ENCODE measurements at places on chromosomes 2 and 18.

DNA sequence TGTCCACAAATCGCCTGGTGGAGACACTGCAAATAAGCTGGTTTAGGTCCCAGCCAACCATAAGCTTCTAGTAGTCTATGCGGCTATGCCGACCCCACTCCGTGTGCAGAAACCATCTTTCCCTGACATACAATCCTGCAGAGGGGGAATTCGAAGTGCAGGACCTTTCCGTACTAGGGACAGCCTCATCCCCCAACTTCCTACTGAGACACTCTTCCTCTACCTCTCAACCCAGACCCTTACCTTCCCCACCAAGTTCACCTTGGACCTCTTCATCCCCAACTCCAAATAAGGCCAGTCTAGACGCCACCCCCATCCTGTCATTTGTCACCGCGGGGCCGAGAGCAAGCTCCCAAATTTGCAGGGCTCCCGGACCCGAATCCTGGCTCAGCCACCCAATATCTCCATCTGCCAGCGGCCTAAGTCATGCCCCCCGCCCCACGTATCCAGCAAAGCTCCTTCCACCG lies 496 bp downstream of the SUCLG1 start:
- DNase-seq, result no peak

DNA sequence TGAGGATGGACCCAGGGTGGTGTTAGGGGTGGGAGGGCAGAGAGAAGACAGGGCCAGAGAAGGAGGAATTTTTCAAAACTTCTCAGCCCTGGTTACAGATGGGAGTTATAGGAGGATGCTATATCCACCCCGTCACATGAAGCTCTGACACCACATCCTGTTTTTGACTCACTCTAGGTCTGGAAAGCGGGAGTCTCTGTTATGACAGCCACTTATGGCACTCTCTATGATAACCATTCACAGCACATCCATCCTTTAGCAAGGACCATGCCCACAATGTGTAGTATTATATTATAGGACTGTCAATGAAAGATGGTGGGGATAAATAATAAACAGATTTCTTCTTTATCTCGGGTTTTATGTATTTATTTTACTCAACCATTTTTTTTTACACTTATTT lies 461.2 kb downstream of the CDH2 start:
- DNase-seq, result no peak

DNA sequence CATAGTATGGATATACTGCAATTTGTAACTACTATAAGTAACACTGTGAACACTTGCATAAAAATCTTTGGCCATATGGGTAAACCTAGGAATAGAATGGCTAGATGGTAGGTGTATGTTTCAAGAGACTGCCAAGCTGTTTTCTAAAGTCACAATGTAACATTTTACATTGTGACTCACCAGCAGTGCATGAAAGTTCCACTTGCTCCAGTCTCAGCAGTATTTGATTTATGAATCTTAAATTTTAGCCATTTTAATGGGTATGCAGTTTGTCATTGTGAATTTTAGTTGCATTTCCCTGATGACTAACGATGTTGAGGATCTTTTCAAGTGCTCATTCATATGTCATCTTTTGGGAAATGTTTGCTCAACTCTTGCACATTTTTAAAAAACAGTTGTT lies 86.1 kb downstream of the FARSB start:
- DNase-seq, result no peak

DNA sequence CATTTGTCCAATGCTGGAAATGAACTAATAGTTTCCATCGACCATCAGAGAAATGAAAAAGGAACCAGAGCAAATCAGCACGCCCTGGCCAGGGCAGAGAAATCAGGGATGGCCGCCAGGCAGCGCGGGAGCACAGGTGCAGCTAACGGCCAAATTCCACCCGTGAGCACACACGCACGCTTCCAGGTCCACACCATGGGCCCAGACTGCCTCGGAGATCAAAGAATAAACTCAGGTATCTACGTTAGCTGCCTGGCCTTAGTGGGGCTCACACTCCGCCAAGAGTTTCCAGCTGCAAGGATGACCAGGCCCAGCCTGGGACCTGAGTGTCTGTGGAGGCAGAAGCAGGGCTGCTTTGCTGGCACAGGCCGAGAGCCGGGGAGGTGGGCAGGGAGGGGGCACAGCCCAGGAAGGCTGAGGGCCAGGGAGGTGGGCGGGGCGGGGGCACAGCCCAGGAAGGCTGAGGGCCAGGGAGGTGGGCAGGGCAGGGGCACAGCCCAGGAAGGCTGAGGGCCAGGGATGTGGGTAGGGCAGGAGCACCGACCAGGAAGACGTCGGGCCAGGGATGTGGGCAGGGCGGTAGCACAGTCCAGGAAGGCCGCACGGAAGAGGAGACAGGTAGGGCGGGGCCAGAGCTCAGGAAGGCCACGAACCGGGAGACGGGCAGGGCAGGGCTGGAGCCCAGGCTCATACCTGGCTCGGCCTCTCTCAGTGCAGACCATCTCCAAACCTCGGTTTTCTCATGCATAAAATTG lies 43.2 kb upstream of the SALL3 start:
- DNase-seq, result no peak

- no peak for DNase-seq
Observed at GRCh38 chr2:123468071-123468470, 557.0 kb upstream of the CNTNAP5 start.

- DNase-seq, result no peak
Observed at GRCh38 chr2:8219096-8219495, 462.8 kb upstream of the ID2 start.

DNA sequence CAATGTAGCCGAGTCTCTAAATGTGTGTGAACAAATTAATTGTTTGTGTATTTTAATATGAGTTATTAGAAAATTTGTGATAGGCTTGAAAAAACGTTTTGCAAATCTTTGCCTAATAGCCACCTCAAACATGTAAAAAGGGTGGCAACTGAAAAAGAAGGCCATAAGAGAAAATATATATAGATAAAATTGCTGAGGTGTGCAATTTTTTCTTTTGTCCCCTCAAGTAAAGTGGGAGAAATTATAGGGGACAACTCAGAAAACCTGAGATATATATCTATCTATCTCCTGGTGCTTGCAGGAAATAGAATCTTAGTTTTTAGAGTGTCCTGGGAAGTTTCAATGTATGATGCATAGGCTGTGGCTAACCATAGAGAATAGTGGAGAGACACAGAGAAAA lies 201.4 kb upstream of the LRP1B start:
- DNase-seq, result no peak

- no peak for DNase-seq
Observed at GRCh38 chr2:8543383-8544170, 138.3 kb upstream of the ID2 start.

- no peak for DNase-seq
Observed at GRCh38 chr18:28168725-28169124, 8.2 kb downstream of the CDH2 start.

- no peak for DNase-seq
Observed at GRCh38 chr18:79935499-79935898, 16.0 kb downstream of the SLC66A2 start.

GRCh38 chr2:15082105-15083058 lies 449.9 kb downstream of the LRATD1 start:
- no peak for DNase-seq

GRCh38 chr18:58896268-58896667 lies 31.6 kb downstream of the ZNF532 start:
- DNase-seq, result no peak

- DNase-seq, result no peak
Observed at GRCh38 chr18:79502782-79503181, 107.1 kb downstream of the NFATC1 start.

- no peak for DNase-seq
Observed at GRCh38 chr2:4151521-4151920, 448.1 kb downstream of the DCDC2C start.

DNA sequence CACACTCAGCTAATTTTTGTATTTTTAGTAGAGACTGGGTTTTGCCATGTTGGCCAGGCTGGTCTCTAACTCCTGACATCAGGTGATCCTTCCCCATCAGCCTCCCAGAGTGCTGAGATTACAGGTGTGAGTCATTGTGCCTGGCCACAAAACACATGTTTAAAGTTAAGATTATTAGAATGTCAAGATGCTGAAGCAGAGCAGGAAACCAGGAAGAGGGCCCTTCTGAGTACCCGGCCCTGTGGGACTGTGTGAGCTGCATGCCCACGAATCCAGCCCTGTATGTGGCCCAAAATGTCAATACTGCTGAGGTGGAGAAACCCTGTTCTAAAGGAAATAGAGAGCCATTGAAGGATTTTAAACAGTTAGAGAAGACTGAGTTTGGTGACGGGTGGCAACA lies 31.0 kb upstream of the REV1 start:
- no peak for DNase-seq

DNA sequence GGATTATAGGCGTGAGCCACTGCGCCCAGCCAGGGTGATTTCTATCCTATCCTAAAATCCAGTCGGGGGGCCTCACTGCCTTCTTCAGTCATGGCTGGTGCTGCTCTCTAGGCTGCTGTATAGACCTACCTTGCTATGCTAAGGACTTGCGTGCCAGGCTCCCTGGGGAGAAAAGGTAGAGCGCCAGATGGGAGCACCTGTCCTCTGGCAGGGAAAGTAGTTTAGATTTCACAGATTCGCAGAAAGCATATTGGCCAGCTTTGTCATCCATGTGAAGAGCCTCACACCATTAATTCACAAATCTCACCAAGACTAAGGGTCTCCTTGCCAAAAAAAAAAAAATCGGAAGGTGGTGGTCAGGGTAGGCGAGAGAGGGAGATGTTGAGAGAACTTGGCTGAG lies 217.6 kb downstream of the ATAD2B start:
- DNase-seq, result no peak

- no peak for DNase-seq
Observed at GRCh38 chr2:79723830-79724229, 211.0 kb downstream of the CTNNA2 start.

DNA sequence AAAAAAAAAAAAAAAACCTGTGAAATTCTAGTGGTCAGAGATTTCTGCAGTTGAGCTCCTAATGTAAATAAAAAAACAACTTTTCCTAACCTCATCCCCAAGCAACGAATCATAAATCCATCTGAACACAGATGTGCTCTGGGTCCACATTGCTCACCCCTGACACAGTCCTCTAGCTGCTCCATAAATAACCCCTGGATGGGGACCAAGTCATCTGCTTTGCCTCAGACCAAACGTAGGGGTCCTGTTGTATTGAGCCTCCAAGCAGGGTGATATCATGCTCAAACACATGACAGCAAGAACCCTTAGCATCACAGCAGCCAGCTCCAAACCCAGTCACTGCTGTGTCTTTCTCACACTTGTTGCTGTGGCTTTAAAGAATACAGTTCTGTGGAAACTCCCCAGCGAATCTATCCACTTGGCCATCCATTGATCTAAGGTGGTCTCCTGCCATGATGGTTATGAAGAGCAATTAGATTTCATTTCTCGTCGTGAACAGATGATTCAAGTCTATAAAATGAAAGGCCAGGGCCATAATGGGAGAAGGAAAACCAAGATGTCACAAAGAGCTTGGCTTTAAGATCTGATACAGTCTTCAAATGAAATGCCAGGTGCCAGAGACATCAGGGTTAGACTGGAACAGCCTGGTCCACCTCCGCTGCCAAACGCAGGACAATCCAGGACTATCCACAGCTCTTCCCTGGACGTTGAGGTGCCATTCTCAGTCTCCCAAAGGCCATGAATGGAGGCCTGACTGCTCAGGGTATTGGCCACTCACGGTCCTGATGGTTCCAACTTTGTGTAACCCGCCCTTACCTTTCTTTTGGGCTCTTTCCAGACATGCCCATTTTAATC lies 39.0 kb downstream of the TBC1D8 start:
- no peak for DNase-seq

GRCh38 chr2:71510938-71511337 lies 57.6 kb downstream of the DYSF start:
- DNase-seq, result no peak

Data from NCI-H2081 treated with DMSO at 0.1 percent for 48 hours (cell line).